ENCODE measurements at places on chromosomes 3 and 15.

GRCh38 chr3:42157540-42158538, 66.7 kb downstream of the TRAK1 start:
- DNase-seq = no peak

GRCh38 chr3:29594261-29594660, 313.4 kb downstream of the RBMS3 start:
- DNase-seq = no peak

GRCh38 chr3:179027326-179027900, 44.2 kb downstream of the ZMAT3 start:
- DNase-seq = no peak

DNA sequence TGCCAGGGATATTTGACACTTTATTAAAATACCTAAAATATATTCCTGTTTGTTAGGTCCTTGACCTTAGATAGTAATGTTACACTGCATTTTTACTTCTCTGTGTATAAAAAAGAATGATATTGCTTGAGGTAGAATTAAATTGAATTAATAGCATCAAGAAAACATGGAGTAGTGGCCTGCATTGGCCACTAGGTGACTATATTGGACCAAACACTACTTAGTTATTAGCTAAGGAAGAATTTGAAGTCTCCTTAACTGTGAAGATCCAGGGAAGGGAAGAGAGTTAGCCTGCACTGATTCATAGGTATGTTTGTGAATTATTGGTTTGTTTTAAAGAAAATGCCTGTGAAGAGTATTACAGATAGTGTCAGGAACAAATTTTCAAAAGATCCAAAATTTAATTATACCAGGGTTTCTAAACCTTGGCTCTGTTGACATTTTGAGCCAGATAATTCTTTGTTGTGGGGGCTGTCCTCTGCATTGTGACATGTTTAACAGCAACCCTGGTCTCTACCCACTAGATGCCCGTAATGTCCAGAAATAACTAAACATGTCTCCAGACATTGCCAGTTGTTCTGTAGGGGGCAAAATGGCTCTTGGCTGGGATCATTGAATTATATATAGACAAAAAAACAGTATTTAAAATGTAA, 103.6 kb upstream of the THSD4 start:
- no peak for DNase-seq

DNA sequence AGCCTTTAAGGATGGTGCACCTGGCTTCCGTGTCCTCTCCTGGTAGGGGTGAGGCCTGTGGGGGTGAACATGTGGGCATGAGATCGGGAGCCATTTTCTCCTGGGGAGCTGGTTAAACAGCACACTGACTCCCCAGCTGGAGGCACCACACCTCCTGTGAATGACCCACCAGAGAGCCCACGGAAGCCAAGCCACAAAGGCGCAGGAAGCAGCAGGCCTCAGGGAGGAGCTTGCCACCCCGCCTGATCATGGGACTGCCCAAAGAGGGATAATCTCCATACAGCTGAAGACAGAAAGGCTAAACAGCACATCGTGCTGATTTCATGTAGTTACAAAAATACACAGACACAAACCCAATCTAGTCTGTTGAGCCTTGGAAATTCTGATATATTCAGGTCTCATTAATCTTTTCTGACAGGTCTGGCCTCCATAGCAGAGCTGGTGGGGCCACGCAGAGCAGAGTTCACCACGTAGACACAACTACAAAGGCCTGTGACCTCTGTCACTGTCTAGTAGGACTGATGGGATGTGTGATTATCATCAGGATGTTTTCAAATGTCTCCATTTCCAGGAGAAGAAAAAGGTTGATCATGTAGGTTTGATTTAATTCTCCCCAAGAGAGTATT, 75.2 kb downstream of the DUT start:
- no peak for DNase-seq
